Stimulated activated CD8-positive, alpha-beta memory T cell treated with anti-CD3 and anti-CD28 coated beads, Interleukin-2, amount 100 ng/mL, for 1 hour (primary cell): ENCODE measurements at places on chromosomes 4 and X.
A peak's percentile ranks its signal among the peaks of the same experiment; 100 is the strongest.

DNA sequence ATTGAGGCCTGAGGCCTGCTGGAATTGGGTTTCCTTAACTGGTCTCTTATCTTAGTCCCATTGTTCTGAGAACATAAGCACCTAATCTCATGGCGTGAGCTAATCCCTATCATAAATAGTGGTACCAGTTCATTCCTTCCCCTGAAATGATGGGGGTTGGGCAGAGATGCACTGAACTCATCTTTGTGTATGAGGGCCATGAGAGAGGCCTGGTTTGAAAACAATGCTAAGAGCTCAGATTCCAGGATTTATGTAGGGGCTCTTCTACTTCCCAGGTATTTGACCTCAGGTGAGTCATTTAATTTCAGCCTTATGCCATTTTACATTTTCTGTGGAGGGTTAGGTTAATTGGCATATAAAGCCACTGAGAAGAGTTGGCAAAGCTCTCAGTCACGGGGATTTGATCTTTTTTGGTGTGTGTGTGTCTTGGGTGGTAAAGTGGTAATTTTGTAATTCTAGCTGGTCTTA is 4.4 kb downstream of the RBM3 start:
- no peak for DNase-seq

DNA sequence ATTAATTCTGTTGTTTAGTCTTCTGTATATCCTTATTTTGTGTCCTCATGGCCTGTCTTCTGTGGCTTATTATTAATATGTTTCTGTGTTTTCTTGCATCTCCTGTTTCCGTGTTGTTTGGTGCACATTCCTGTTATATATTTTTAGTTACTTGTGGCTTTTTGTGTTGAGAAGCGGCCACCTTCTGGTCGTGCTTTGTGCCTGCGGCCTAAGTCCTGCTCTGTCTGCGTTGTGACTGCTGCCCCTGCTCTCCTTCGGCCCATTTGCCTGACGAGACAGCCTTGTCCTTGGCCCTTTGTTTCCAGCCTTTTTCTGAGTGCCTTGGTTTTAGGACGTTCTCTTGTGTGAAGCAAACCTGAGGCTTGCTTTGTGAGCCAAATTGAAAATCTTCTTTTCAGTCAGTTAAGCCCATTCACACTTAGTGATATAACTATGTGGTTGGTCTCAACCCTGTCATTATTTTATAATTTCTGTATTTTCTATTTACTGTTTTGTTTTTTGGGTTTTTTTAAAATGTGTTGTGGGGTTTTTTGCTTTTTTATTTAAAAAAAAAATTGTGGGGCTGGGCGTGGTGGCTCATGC is 43.8 kb downstream of the TNIP2 start:
- no peak for DNase-seq

GRCh38 chr4:37453281-37453998 is 208.9 kb downstream of the NWD2 start:
- DNase-seq, result peak; percentile 3

DNA sequence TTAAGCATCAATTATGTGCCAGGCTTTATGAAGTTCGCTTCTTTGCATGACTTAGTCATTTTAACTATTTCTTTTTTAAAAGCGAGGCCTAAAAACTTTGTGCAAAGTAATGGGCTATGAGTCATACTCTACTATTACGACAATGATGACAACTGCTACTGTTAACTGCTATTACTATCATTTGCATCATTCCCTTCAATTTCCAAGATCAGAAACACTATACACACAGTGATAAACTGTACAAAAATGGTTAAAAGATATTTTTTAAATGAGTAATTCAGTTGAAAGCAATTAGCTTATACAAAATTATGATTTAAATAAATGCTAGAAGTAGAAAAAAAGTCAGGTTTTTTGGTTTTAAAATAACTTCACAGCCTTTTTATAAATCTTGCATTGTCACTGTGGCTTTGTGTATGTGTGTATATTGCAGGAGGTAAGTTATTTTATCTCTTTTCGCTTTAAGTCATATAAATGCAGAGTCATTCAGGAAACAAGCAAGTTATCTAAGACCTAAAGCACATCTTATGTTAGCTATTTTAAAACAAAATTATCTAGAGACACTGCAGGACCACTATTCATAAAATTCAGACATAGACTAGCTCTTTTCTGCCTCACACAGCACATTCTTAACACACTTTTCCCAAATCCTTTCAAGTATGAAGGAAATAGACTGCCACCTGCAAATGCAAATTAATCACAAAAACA is 18.5 kb upstream of the CXCL3 start:
- DNase-seq, result no peak

GRCh38 chrX:16305187-16305586 is 137.9 kb downstream of the MAGEB17 start:
- DNase-seq, result no peak

DNA sequence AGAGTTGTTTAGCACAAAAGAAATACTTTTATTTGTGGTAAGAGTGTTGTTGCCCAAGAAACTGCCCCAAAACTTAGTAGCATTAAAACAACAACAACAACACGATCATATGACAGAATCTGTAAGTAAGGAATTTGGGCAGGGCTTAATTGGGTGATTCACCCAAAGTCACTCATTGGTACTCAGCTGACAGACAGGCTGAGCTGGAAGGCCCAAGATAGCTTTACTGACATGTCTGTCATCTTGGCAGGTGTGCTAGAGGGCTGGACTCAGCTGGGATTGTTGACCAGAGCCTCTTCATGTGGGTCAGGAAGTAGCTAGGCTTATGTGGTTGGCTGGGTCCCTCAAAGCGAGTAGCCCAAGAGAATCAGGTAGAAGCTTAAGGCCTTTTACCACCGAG is 52.3 kb downstream of the KIAA0232 start:
- DNase-seq, result no peak

DNA sequence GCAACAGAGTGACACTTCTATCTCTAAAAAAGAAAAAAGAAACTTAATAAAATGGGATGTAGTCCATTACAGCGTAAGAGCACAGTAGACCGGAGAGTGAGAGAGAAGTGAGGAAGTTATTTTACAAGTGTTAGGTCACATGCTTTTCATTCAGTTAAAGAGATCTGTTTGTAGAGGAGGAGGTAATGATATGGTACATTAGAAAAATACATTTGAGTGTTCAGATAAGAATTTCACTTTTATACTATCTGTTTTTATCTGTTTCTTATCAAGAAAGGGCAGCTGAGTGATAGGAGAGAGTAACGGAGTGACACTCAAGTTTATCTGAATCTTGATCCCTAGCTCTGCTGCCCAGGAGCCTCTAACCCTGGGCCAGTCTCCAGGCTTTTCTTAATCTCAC is 38.9 kb downstream of the FNIP2 start:
- no peak for DNase-seq

DNA sequence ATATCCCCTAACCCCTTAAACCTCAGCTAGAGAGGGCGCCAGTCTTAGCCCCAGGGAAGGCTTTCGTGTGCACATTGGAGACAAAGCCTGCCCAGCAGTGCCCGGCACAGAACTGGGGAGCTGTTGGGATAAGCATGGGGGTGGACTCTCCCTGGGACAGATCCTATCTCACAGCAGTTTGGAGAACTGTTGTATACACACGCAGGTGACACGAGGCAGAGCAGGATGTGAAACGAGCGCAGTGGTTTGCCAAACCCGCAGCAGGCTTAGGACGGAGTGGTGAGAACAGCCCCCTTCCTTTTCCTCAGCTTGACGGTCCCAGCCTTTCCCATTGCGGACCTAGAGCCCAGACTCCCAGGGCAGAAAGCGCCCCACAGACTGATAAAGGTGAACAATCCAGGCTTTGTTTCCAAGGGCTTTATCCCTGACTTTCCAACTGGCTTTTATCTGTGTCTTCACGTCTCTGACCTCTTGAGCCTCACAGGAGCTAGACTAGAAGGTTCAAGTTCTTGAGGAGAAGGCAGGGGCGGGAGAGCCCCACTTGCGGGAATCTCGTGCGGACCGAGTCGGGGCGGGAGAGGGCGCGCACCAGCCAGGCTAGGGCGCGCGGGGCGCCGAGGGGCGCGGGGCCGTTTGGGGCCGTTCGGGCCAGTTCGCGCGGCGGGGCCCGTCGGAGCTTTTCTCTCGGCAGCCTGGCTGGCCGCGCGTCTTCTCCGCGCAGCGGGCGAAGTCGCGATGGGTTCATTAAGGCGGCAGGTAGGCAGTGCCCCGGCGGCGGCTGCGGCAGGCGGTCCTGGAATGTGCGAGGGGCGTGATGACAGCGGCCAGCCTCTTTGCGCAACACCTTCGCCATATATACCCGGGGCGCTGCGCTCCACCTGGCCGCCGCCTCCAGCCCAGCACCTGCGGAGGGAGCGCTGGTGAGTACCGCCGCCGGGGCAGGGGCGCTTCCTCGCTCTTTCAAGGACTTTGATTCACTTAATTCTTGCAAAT is at the start of gene SLC34A2:
SLC34A2 (plus strand) TSS at position 881 of the 993 bp plus-strand sequence. CDS start 6,650 bp downstream, outside the sequence.
- DNase-seq, result no peak

GRCh38 chr4:107835406-107835805 is 10.7 kb downstream of the SGMS2 start:
- DNase-seq, result no peak

GRCh38 chrX:100928660-100929613 is at the start of gene XKRX:
Gene XKRX, minus strand, starts transcription at chrX:100928917. Its CDS starts 613 bp downstream, at chrX:100928304.
- no peak for DNase-seq

DNA sequence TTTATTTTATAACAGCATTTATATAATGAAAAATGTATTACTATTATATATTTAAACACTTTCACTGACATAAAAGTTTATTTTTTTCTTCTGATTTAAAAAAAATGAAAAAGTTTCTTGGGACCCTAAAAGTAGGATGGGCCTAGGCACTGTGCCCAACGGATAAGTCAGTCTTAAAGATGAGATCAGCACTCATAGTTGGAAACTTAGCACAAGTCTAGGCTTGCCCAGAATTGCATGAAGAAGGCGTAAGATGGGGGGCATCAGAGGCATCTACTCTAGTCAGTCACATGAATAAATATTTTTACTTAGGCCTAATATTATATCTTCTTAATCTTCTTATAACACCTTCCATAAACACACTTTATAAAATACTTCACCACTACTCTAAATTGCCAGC is 306.7 kb upstream of the GRID2 start:
- DNase-seq, result no peak

GRCh38 chr4:122458625-122459024 is 2.1 kb upstream of the IL2 start:
- DNase-seq, result no peak

GRCh38 chr4:10196191-10196590 is 79.6 kb upstream of the WDR1 start:
- DNase-seq, result no peak

DNA sequence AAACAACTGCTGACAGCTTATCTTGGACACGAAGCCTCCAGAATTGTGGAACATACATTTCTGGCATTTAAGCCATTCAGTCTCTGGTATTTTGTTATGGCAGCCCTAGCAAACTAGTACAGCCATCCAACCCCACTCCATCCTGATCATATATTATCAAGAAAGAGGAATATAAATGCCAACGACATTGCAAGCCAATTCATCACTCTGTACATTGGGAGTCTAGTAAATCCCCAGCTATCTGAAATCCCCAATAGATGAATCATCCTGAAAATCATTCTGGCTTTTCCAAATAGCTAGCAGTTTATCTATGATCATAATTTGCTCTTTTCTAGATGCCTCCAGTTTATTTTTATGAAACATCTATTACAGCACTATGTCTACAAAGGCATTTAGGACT is 41.1 kb downstream of the FRMD7 start:
- no peak for DNase-seq

DNA sequence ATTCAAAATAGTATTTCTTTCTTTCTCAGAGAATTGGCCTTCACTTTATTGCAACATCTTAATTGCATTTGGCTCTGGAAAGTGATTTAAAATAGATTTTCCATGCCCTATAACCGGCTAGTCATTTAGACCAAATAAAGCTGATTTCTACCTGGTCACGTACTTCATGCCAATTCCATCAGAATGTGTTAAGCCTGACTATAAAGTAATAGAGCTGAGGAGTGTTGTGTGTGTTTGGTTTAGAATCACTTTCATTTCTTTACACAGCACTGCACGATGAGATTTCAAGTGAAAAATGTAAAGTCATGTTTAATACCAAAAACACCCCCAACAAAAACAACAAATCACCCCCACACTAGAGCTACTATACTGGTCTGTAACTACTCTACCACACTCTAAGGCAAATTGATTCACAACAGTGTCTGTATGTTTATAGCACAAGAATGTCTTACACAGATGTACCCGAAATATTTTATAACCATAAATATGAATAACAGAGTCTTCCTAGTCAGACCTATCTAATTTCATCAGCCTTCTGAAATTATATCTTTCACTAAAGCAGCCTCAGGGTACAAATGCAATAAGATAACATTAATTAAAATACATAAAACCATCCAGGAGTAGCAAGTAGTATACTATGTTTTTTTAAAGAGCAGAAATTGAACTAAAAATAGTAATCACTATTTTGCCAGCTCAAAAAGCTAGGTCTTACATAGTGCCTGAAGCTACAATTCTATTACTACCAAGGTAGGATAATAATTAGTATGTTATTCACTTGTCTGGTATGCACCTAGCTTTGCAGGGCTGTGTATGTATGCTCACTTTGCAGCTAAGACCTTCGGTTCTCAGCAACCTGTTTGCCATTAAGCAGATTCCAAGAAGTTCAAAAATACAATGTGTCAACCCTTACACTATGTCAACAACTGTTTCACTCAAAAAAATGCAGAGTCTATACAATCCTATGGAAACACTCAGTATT is 28.4 kb downstream of the APBB2 start:
- DNase-seq, result no peak

- DNase-seq, result no peak
These were observed 791 bp downstream of the SMIM20 start for GRCh38 chr4:25914670-25915352.

DNA sequence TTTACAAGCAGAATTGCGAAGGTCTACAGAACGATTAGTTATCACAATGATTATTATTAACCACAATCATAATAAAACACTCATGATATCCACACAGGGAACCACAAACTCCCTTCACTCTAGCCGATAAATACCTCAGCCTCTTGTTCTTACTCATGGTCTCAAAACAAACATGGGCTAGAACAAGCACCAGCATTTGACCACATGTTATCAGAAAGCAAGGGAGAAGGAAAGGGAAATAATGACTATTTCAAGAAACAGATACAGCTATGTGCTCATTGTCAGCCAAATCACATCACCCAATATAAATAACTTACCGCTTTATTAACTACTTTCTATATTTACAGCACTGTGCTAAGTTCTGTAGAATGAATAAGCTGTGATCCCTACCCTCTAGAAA is 663.2 kb upstream of the HTR2C start:
- no peak for DNase-seq

DNA sequence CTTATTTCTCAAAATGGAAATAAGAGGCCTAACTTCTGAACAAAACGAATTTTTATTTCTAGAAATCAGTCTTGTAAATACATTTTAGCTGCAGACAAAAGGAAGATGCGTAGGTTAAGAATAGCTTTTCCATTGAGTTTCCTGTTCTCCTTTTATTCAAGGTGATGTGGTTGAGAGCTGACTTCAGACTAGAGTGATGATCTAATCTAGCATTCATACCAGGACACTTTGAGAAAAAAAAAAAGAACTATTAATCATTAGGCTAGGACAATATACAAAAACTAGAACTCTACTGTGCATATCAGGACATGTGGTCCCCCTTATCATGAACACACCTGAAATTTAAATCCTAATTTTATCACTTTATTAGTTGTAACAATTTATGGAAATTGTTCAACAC is 884.5 kb upstream of the EPHA5 start:
- DNase-seq, result no peak
